ENCODE measurements at places on chromosomes 4 and X.

GRCh38 chrX:141469469-141469868, 115.1 kb downstream of the SPANXA1 start:
- no peak for DNase-seq

- DNase-seq, result no peak
Measured at GRCh38 chrX:139831675-139832456, 101.0 kb downstream of the ATP11C start.

- DNase-seq, result no peak
Measured at GRCh38 chr4:103144926-103145325, 45.3 kb upstream of the BDH2 start.

- DNase-seq, result no peak
Measured at GRCh38 chr4:175054980-175055379, 136.8 kb downstream of the ADAM29 start.

DNA sequence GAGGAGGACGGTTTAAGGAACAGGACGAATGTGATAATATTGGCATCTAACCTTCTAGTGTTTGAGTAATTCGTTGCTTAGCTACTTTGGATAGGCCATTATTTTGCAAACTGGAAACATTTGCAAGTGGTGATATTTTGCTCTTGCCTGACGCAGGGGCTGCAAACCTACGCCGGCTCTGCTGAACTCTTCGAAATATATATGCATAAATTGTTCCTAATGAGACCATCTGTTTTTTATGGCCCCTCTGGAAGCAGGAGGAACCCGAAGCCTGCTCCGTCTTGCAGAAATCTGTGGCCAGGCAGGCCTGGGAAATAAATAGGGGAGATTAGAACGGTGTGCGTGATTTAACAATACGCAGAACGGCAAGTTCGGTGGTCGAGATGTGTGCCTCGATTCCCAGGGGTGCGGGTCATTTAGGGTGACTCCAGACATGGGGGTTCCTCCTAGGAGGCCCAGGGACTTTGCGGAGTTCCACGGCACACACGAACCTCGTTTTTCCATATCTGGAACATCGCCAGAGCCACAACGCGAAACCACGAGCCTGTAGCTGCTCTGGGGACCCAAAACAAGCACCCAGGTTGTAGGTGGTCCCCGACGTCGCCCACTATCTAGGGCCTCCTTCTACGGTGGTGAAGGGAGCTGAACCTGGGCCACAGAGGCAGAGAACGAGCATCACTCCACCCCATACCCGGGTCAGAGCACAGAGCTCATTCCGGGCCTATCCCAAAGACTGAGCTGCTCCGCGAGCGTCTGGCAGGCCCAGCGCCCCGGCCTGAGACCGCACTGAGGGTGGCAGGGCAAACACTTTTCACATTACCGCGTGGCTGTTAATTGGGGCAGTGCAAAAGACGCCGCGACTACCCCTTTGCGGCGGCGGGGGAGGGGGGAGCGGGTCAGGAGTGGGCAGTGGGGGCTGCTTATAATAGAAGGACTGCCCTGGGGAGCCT, 89.7 kb downstream of the BCOR start:
- DNase-seq, result no peak

- no peak for DNase-seq
Measured at GRCh38 chr4:94634271-94634670, 123.5 kb upstream of the BMPR1B start.

DNA sequence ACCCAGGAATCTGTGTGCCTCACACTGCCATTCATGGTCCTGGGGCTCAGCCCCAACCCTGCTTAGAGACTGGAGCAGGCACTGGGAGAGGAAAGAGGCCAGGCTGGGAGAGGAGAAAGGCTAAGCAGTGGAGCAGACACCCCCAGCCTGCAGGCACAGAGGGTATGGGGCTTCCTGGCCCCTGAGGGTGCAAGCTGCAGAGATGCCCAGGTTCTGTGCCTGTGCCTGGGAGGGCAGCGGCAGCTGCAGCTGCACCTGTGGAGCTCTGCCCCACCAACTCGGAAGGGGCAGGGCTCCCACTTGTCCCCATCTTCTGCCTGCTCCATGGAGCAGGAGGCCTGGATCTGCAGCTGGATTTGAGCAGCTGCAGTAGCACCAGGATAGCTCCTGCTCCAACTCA, 47.9 kb downstream of the DMP1 start:
- no peak for DNase-seq

DNA sequence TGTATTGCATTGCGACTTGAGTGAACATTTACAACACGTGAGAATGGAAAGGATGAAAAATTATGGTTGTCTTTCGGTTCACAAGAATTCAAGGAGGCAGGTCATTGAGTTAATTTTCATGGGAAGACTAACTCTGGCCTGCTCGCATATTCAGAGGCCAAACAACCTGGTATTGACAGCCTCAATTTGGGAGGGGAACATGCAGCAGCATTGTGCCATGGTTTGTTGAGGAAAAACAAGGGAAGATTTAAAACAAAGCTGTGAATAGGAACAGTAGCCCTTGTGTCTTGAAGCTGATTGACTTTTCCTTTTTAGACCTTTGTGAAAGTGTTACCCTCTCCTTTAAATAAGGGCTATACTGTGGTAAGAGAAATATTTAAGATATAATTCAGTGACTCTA, 31.9 kb downstream of the FAT4 start:
- DNase-seq, result no peak

DNA sequence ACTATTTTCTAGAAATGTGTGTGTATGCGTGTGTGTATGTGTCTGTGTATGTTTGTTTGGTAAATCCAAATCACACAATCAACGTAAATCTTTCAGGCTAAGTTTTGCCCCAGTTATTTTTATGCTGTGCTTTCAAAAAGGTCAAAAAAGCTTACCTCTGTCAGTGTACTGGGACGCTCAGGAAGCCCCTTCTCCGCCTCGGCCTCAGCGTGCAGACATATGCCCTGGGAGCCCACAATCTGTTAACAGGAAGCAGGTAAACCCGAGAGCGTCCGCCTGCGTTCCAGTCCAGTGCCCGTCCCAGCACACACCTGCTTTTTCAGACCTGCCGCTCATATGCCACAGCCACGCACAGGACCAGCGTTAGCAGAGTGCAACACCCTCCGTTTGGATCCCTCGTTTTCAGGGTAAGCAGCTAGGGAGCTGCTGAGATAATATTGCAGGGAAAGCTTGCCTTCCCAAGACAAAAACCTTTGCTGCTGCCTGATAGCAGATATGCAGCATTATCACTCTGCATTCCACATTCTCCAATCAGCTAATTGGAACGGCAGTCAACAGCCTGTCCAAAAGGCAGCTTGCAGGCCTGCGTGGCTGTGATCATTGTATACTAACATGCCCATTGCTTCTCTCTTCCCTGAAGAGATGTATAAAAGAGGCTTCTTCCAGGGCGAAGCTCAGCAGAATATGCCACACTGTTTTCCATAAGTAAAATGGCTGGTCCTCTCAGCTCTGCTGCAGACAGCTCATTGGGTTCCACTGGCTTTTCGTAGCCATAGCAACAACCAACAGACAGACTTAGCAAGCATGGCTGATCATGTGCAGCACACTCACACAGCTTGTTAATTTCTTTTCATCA, at the start of gene SORBS2:
TSS of gene SORBS2 (minus strand) at position 686 of the 856 bp plus-strand sequence. CDS start 121,623 bp downstream, outside the sequence.
- no peak for DNase-seq

- DNase-seq, result no peak
Measured at GRCh38 chrX:151543706-151544105, 19.8 kb upstream of the PASD1 start.

DNA sequence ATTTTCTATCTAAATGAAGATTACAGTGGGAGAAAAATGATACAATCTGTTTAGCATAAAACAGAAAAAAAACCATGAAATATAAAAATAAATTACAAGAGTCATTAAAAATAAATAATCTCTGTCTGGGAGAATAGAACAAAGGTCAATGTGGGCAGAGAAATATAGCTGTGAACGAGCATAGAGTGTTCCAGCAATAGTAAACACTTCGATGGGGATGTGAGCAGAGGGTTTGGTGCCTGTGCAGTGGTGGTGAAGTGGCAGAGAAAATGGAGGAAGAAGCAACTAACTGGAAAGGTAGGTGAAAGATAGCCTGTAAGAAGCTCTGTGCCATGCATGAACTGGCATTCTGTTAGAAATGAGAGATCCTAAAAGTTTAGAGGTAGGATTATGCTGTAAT, 64.9 kb downstream of the ANKRD50 start:
- no peak for DNase-seq

GRCh38 chrX:102723456-102723855, 2.9 kb downstream of the GPRASP3 start:
- DNase-seq, result no peak

GRCh38 chr4:150973626-150974251, 41.3 kb downstream of the LRBA start:
- DNase-seq, result no peak

- DNase-seq, result no peak
Measured at GRCh38 chrX:63812823-63813222, 27.8 kb upstream of the ARHGEF9 start.

GRCh38 chr4:168360271-168360670, 41.7 kb upstream of the DDX60 start:
- DNase-seq, result no peak

DNA sequence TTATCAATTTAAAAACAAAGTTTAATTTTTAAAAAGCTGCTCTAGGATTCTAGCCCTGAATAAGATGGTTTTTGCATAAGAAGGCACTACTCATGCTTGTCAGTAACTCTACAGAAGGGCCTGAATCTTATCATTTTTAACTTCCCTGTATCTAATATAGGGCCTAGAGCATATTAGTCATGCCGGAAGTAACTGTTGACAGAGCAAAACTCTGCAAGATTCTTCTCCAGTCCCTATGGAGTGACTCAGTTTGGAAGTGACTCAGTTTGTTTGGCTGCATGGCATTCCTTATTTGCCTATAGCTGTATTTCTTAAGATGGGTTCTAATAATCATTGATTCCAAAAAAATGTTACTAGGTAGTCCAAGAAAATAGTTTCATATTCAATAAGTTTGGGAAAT, 431.8 kb upstream of the HTR2C start:
- no peak for DNase-seq

GRCh38 chrX:153714256-153714655, 9.9 kb downstream of the BCAP31 start:
- no peak for DNase-seq

DNA sequence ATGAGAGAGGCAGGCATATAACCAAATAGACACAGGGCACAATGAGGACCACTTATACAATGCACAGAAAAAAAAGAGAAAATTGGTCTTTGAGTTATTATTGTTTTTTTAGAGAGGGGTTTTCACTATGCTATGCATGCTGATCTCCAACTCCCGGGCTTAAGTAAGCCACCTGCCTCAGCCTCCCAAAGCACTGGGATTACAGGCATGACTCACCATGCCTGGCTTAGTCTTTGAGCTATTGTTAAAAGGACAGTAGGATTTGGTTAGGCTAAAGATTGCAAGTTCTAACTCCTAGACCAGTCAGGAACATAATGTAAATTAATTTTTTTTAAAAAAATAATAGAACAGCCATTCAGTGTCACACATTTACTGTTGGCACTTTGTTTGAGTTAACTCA, 340.1 kb downstream of the GPAT3 start:
- DNase-seq, result no peak

DNA sequence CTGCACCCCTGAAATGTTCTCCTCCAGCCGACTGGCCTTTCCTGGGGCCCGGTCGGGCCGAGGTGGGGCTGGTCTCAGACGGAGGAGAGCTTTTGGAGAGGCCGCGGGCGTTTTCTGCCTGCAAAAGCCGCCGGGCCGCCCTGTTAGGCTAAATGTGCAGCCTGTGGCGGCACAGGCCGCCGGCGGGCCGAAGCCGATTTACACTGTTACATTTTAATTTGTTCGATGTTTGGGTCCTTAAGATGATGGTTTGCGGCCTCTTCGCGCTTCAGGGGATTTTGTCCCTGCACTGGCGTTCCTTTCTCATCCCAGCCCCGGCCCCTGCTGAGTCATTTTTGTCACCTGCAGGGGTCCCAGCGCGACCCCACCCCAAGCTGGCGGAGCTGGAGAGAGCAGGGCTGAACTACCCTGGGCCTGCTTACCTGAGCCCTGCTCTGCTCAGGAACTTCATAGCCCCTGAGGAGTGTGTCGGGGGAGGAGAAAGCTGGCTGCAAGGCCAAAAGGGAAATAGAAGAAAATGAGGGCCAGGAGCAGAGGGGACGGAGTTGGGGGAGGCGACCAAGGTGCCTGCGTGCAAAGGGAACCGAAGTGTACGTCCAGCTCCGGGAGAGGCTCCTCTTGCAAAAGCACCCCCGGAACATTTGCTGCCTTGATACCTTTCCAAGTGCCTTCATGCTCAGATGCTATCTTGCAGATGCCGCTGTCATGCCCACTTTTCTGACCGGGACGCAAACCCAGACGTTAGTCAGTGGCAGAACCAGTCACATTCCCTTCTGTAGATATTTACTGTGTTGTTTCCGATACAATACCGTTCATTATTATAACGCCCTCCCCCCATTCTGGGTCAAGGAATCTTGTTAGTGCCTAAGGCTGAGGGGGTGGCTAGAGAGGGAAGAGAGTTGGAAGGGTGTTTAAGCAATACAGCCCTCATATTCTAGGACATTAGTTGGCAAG, 977 bp upstream of the RBBP7 start:
- DNase-seq, result no peak

DNA sequence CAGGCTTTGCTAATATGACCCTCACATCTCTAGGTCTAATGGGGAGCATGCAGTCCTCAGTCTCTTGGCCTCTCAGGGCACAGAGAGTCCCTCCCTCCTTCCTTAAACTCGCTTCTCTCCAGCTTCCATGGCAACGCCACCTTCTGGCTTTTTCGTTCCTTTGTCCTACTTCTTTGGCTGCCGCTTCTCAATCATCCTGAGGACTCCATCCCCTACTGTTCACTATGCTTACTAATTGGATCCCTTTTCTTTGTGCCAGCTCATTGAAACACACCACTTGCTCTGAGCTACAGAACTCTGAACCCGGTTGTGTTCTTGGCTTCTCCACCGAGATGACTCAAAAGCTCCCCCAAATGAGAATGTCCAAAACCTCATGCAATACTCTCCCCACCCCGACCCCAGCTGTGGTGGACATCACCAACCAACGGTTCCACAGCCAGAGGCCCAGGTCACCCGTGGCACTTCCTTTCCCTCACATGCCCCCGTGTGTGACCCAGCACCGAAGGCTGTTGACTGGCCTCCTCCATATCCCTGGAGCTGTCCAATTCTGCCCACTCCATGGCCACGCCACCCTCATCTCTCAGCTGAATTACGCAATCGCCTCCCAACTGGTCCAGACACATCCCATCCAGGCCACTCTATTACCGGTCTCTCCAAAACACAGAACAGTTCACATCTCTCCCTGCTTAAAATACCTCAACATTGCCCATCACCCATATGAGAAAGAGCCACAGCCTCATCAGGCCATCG, 34.7 kb downstream of the CRMP1 start:
- no peak for DNase-seq

- no peak for DNase-seq
Measured at GRCh38 chrX:69299285-69299684, 134.0 kb upstream of the PJA1 start.

DNA sequence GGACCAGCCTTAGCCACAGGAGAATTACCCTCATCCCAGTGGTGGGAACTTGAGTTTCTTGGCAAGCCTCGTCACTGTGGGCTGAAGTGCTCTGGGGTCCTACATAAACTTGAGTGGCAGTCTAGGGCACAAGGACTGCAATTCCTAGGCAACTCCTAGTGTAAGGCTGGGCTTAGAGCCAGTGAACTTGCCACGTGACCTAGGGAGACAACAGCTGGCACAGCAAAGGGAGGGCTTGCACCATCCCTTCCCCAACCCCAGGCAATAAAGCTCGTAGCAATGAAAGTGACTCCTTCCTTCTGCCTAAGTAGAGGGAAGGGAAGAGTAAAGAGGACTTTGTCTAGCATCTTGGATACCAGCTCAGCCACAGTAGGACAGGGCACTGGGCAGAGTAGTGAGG, 81.8 kb downstream of the TEX11 start:
- DNase-seq, result no peak

- DNase-seq, result no peak
Measured at GRCh38 chr4:123661080-123661737, 264.6 kb downstream of the SPRY1 start.
